ENCODE measurements at places on chromosomes 7 and 10.

DNA sequence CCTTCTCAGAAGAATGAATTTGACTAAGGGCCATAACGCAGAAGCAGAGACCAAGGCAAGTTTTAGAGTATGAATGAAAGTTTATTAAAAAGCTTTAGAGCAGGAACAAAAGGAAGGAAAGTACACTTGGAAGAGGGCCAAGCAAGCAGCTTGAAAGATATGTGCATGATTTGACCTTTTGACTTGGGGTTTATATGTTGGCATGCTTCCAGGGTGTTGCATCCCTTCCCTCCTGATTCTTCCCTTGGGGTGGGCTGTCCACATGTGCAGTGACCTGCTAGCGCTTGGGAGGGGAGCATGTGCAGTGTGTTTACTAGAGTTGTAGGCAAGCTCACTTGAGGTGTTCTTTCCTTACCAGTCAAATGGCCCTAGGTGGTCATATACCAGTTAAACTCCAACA lies 37.9 kb upstream of the LRRN3 start:
- DNase-seq, result no peak

GRCh38 chr10:29615195-29615594 lies 19.6 kb downstream of the SVIL start:
- DNase-seq, result no peak

DNA sequence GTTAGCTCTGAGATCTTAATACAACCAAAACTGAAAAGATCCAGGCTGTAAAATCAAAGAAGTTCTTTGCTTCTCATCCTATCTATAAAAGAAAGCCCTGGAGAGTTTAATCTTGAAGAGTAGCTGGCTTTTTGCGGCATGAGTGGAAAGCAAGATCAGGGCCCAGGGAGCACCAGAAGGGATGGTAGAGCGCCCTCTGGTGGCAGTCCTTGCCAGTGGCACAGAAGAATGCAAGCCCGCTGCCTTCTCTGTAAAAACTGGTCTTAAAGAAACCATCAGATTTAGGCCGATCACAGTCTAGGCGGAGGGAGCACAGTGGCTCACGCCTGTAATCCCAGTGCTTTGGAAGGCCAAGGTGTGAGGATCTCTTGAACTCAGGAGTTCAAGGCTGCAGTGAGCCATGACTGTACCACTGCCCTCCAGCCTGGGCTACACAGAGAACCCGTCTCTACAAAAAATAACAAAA lies 35.6 kb downstream of the CPN1 start:
- DNase-seq, result peak; percentile 90

GRCh38 chr7:1642291-1642731 lies 27.8 kb upstream of the ELFN1 start:
- DNase-seq, result no peak

GRCh38 chr10:80664071-80664680 lies 126.5 kb downstream of the SH2D4B start:
- peak; percentile 76 for DNase-seq

- DNase-seq, result no peak
Observed at GRCh38 chr7:83575436-83575835, 73.5 kb downstream of the SEMA3E start.

DNA sequence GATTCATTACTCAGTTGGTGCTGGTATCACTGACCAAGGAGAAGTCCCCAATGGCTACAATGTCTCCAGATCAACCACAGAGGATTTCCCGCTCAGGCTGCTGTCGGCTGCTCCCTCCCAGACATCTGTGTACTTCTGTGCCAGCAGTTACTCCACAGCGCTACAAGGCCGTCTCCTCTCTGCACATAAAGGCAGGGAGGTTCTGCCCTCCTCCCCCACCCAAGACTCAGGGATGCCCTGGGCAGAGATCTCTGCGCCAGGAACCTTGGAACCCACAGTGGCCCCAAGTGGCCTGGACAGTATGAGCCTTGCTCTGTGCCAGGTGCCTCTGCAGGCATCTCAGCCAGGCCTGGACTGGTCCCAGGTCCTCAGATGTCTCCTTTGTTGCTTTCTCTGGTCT lies 193.4 kb upstream of the PRSS58 start:
- no peak for DNase-seq
